ENCODE measurements at places on chromosomes 3 and 15.
A peak's percentile ranks its signal among the peaks of the same experiment; 100 is the strongest.

- DNase-seq: no peak
Measured at GRCh38 chr3:115628075-115628412, 4.7 kb downstream of the GAP43 start.

GRCh38 chr3:185153171-185153771 is 411 bp upstream of the C3orf70 start:
- DNase-seq: peak; percentile 67

DNA sequence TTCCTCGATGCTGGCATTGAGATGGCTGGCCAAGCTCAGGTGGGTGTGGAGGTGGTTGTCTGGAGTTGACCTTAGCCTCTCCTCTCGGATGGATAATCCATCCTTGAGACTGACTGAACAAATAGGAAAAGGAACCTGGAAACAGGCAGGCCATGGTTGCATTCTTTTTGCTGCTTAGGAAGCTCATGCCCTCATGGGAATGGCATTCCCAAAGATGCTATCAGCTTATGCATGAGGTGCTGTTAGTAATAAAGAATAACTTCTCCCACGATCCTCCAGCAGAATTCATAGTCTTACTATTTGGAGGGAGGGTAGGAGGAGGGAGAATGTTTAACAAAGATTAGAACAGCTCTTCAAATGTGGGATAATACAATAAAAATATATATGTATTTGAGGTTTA is 303.0 kb upstream of the TPM1 start:
- no peak for DNase-seq

GRCh38 chr15:31374489-31374888 is 47.9 kb downstream of the KLF13 start:
- no peak for DNase-seq

DNA sequence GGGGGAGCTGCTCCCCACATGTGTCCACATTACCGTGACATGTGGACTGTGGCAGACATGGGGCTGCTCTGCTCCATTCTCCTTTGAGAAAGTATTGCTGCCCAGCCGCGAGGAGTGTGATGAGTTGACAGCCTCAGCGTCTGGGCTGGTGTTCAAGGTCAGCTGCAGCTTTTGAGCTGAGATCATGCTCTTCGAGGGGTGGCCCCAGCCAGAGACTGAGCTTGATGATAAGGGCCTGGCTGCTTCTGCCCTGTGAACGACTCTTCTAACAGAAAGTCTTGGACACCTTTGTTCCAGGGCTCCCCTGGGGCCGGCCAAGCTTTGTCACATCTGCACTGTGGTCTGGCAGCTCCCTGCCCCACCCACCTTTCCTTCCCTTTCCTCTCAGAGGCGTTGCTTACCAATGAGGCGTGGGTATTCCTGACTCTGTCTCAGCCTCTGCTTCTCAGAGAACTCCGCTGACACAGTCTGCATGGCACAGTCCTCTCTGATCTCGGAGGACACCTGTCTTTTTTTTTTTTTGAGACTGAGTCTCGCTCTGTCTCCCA is 86.6 kb downstream of the CHRD start:
- no peak for DNase-seq

GRCh38 chr15:45249125-45249780 is 2.8 kb upstream of the SLC28A2 start:
- no peak for DNase-seq

- DNase-seq: no peak
Measured at GRCh38 chr15:88089024-88089620, 167.4 kb downstream of the NTRK3 start.

DNA sequence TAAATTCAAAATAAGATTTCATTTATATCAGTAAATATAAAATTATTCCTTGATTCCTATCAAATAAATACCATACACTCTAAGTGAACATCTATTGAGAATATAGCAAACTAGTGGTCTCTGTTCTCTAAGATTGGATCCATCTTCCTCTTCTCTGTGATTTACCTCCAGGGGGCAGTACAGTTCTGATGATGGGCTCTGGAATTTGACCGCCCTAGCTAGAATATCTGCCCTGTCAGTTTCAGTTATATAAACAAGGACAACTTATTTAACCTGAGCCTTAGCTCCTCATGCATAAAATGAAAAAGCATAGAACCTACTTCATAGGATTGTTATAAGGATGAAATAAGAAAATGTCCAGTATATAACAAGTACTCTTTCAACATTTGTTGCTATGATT is 171.1 kb upstream of the CCDC54 start:
- DNase-seq: no peak

- no peak for DNase-seq
Measured at GRCh38 chr3:169822540-169822939, 9.8 kb upstream of the LRRC34 start.
